Effector memory CD8-positive, alpha-beta T cell (primary cell): ENCODE measurements at places on chromosomes 1 and 21.

GRCh38 chr1:30250338-30250983, 472.9 kb downstream of the MATN1 start:
- no peak for DNase-seq

DNA sequence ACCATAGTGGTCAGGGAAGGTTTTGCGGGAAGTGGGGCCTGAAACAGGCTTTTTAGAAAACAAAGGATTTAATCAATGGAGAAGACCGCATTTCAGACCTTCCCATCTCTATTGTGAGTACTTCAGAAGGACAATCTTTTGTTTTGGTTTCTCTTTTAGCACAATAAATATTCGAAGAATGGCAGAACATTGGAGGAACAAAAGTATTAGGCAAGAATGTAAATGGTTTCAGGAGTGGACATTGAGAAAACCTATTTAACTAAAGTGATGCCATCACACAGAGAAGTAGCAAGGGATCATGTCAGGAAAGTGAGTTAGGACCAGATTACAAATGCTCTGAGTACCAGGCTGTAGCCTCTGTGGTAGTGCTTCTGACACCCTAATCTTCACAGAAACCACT, 26.8 kb upstream of the UBE2U start:
- no peak for DNase-seq

GRCh38 chr1:28582248-28582615, 9.8 kb upstream of the RAB42 start:
- no peak for DNase-seq

DNA sequence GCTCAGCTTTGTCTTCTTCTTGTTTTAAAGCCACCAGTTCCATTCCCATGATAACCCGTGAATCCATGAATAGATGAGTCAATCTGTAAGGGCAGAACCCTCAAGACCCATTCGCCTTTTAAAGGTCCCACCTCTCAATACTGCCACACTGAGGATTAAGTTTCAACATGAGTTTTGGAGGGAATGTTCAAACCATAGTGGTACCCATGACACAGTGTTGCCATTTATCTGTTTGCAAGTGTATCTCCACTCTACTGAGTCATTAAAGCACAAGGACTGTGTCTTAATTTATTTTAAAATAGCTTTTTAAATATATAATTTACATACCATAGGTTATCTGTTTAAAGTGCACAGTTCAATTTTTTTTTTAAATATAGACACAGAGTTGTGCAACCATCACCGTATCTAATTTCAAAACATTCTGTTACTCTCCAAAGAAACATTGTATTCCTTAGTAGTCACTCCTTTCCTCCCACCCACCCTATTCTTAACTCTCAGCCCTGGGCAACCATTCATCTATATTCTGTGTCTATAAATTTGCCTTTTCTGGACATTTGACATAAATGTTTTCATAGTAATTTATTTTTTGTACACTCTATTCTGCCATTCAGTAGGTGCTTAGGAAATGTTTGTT, 4.8 kb upstream of the IL24 start:
- no peak for DNase-seq

DNA sequence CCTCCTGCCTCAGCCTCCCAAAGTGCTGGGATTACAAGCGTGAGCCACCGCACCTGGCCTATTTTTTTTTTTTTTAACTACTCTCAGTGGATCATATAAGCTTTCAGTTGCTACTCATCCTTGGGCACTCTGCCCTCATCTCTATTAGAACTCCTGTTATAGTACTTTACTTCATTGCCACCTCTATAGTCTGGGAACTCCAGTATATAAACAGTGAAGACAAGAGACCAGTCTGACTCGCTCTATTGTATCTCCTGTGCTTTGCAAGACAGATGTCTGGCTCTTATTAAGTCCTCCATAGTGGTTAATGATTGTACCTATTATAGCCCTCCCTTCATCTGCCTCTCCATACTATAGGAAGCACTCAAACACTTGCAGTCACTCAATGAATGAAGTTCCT, 15.1 kb downstream of the KHDRBS1 start:
- DNase-seq: no peak

DNA sequence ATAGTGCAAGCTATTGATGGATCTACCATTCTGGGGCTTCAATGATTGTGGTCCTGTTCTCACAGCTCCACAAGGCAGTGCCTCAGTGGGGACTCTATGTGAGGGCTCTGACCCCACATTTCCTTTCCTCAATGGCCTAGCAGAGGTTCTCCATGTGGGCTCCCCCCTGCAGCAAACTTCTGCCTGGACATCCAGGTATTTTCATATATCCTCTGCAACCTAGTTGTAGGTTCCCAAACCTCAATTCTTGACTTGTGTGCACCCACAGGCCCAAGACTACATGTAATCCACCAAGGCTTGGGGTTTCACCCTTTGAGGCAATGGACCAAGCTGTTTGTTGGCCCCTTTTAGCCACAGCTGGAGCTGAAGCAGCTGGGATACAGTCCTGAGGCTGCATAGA, 35.9 kb upstream of the CFHR3 start:
- no peak for DNase-seq
